ENCODE measurements at places on chromosomes 6 and 20. TPM values are rescaled to one million over a fixed set of nuclear protein-coding genes. Genes with fewer than 3 reads are reported as not detected.

LTB gene
- 270 TPM for total RNA-seq

DNA sequence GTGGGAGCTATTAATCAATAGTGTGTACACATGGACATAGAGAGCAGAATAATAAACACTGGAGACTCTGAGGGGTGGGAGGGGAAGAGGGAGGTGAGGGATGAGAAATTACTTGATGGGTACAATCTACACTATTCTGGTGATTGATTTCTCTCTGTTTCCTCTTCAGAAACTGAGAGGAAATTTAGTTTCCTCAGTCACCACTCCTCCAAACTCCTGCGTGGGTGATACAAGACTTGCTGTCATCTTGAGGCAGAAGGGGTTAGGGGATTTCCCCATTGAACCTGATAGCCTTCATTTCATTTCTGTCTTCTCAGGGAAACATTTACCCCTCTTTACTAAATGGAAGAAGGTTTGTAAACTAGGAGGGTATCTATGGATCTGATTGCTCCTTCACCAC, 84.3 kb upstream of the ESR1 start:
- H3K27me3 ChIP-seq = peaks cover 2% of the 10 kb centered on the region
- H3K36me3 ChIP-seq = peaks cover 16% of the 10 kb centered on the region

DNA sequence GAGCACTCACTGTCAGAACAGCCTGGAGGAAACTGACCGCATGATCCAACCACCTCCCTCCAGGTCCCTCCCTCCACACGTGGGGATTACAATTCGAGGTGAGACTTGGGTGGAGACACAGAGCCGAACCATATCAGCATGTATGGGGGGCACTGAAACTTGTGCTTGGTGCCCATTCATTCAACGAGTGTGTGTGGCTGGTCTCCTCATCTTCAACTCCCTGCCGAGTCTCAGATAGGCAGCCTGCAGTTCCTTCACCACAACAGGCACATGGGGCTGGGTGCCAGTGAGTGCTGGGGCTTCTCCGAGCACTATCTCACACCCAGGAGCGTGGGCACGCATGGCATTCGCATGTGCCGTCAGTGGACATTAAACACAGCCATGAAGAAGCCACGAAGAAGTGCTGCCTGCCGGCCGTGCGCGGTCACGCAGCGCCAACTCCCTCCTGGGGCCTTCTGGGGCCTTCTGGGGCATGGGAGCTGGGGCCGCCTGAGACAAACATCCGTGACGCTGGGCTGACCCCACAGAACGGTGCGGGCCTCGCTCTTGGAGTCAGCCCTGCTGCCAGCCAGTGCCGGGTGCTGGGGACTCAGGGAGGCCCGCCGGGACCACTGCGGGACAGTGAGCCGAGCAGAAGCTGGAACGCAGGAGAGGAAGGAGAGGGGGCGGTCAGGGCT, 714 bp upstream of the RTEL1 start:
- peak overlapping the region; percentile 94 for H3K4me3 ChIP-seq
- peak overlapping the region; percentile 95 for H3K27ac ChIP-seq
- peaks cover 9% of the 10 kb centered on the region for H3K36me3 ChIP-seq
- peaks cover 7% of the 10 kb centered on the region for H3K27me3 ChIP-seq

PTGIS gene
- 40.6 TPM for total RNA-seq

DNA sequence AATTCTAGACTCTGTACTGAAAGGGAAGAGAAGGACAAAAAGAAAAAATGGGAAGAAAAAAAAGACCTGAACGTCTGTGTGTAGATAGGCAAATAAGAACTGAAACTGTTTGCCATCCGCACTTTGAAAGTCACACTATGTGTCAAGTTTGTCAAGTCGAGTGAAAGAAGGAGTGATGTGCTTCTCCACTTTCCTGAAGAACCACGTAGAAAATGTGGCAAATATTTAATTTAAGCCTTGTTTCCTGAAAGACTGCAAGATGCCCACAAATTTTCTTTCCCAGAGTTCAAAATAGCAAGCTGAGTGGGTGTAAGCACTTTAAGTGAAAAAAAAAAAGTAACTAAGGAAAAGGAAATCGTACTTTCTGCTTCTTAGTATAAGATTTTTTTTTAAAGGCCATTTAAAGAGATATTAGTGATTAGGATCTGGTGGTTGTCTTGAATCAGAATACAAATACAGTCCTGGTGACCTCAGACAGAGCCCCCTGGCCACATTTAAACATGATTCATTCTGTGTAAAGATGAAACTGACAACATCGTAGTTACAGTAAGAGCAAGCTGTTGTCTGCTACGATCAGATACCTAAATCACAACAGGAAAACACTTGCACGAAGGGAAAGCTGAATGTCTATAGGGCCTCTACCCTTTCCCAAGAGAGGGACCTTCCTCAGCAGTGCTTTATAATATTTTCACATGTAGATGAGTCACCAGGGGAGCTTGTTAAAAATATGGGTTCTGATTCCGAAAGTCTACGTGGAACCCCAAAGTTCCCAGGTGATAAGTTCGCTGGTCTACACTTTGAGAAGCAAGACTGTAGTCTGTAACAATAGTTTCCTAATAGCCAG, 102.3 kb downstream of the HIVEP2 start:
- peak overlapping the region; percentile 91 for H3K27ac ChIP-seq
- H3K4me1 ChIP-seq = peaks cover 90% of the 10 kb centered on the region
- DNase-seq = peak; percentile 41
- no peaks in the 10 kb centered on the region for H3K27me3 ChIP-seq

HEY2 gene
- not detected for total RNA-seq

- H3K4me1 ChIP-seq = peaks cover 76% of the 10 kb centered on the region
- H3K36me3 ChIP-seq = peaks cover 42% of the 10 kb centered on the region
- DNase-seq = no peak
Observed at GRCh38 chr20:48750941-48751635, 76.7 kb downstream of the PREX1 start.

ZBTB24 gene
- total RNA-seq = 20.8 TPM

ENPP5 gene
- total RNA-seq = not detected

DNA sequence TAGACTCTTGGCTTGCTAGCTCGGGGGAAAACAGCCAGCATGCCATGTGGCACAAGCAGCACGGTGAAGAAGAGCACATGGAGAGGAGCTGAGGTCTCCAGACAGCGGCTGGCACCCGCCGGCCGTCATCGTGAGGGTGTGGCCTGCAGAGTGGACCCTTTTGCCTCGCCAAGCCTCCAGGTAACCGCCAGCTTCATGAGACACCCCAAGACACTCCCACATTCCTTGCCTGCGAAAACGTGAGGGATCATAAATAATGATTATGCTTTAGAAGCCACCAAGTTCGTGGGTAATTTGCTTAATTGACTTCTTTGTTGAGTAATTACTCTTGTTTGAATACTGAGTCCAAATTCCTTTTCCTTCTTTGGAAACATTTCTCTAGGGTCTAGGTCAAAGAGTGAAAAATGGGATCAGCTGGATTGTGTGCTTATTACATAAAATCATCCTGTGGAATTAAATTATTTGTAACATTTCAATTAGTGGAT, 23.2 kb downstream of the FAM50B start:
- H3K27ac ChIP-seq = no peak overlapping the region
- no peaks in the 10 kb centered on the region for H3K36me3 ChIP-seq
- H3K27me3 ChIP-seq = peaks cover 17% of the 10 kb centered on the region

GRCh38 chr6:109229536-109229935, 134.2 kb downstream of the CEP57L1 start:
- H3K4me3 ChIP-seq = no peak overlapping the region
- H3K27me3 ChIP-seq = no peaks in the 10 kb centered on the region
- DNase-seq = no peak

MATN4 gene
- total RNA-seq = 2.1 TPM

DNA sequence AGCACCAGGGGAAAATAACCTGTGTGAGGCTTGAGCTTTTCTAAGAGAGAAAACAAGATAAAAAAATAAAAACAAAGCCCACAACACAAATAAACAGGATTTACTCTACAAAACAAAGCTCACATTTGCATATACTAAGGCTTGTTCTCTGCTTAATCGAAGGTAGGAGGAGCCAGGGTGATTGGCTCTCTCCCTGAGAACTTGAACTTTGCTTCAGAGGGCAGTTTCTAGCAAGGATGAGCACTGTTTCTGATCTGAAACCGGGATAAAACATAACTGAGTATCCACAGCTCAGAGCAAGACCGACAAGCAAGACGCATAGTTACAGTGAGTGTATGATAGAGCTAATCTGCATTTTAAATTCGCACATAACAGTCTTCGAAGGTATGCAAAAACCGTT, 200.6 kb downstream of the PRKN start:
- no peaks in the 10 kb centered on the region for H3K27me3 ChIP-seq
- no peak overlapping the region for H3K27ac ChIP-seq
- no peak for DNase-seq
- H3K4me3 ChIP-seq = no peak overlapping the region

DNA sequence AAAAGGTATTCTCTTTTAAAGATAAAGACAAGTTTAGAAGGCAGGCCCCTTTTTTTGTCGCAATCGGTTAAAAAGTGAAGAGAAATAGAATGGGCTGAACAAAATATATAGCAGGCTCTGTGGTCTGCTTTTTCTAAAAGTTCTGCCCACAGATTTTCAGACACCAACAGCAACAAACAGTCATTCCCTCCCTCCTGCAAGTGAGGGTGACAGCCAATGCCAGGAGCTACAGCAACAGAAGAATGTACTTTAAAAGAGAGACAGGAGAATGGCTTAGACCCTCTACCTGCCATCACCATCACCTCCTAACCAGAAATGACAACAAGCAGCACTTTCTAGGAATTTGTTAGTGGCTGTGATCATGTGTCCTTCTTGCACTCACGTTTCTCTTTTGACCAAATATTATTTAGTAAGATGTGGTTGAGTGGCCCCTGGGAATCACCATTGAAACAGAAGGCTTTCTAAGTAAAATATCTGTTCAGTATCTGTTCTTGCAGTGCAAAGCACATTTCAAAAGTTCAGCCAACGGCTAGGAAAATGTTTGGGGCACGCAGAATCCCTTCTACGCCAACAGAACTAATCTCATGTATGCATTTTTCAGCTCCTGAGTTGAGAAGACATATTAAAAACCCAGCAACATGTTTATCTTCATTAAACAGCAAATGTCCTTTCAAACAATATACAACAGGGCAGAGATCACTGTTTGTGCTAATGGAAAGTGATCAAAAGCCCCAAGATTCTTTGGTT, 248.5 kb downstream of the ATXN1 start:
- no peaks in the 10 kb centered on the region for H3K27me3 ChIP-seq
- peak overlapping the region; percentile 21 for H3K4me3 ChIP-seq
- DNase-seq = no peak
- peaks cover 43% of the 10 kb centered on the region for H3K36me3 ChIP-seq

GRCh38 chr6:113779656-113780055, 77.5 kb upstream of the MARCKS start:
- no peaks in the 10 kb centered on the region for H3K4me1 ChIP-seq
- no peak overlapping the region for H3K4me3 ChIP-seq
- no peaks in the 10 kb centered on the region for H3K36me3 ChIP-seq
- H3K27ac ChIP-seq = no peak overlapping the region
- DNase-seq = no peak

GRCh38 chr6:125164696-125165095, 11.1 kb downstream of the TPD52L1 start:
- no peaks in the 10 kb centered on the region for H3K4me1 ChIP-seq
- no peaks in the 10 kb centered on the region for H3K36me3 ChIP-seq
- H3K27ac ChIP-seq = no peak overlapping the region
- no peak overlapping the region for H3K4me3 ChIP-seq
- peaks cover 8% of the 10 kb centered on the region for H3K27me3 ChIP-seq
- no peak for DNase-seq

LINC00237 gene
- total RNA-seq = not detected

FAM83B gene
- not detected for total RNA-seq

PROKR2 gene
- not detected for total RNA-seq

MCCD1 gene
- not detected for total RNA-seq

DNA sequence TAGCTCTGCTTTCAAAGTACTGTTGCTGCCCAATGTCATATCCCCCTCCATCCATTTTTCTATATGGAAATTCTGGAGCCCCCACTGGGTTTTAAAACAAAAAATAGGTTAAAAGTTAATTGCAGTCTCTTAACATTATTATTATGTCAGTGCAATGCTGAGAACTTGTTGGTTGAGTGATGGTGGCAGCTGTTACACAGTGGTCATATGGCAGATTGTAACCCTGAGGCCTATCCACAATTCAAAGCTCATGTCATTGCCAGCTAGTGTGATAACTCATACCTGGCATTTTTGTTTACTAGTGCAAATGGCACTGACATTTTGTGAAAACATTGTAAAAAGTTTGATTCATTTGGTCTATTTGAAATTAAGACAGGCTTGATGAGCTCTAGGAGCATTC, 305.7 kb upstream of the FLRT3 start:
- no peaks in the 10 kb centered on the region for H3K36me3 ChIP-seq
- no peaks in the 10 kb centered on the region for H3K27me3 ChIP-seq
- no peaks in the 10 kb centered on the region for H3K4me1 ChIP-seq
- no peak overlapping the region for H3K4me3 ChIP-seq

GRCh38 chr6:137676888-137677287, 182.7 kb upstream of the OLIG3 start:
- peaks cover 63% of the 10 kb centered on the region for H3K4me1 ChIP-seq
- H3K27me3 ChIP-seq = peaks cover 3% of the 10 kb centered on the region
- H3K27ac ChIP-seq = peak overlapping the region; percentile 88
- peak overlapping the region; percentile 20 for H3K4me3 ChIP-seq

TP53TG5 gene
- total RNA-seq = 0.07 TPM

- H3K36me3 ChIP-seq = peaks cover 42% of the 10 kb centered on the region
- peaks cover 77% of the 10 kb centered on the region for H3K4me1 ChIP-seq
- no peak for DNase-seq
- peak overlapping the region; percentile 64 for H3K27ac ChIP-seq
- H3K27me3 ChIP-seq = no peaks in the 10 kb centered on the region
Observed at GRCh38 chr6:111777357-111777756, 95.9 kb downstream of the FYN start.

DNA sequence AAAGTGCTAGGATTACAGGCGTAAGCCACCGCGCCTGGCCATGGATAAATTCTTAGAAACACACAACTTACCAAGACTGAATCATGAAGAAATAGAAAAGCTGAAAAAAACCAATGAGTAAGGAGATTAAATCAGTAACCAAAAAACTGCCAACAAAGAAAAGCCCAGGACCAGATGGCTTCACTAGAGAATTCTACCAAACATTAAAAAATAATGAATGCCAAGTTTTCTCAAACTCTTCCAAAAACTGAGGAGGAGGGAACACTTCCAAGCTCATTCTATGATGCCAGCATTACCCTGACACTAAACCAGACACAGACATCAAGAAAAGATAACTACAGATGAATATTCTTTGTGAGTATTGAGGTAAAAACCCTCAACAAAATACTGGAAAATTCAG, 44.3 kb downstream of the USP49 start:
- H3K27ac ChIP-seq = no peak overlapping the region
- H3K4me3 ChIP-seq = no peak overlapping the region
- H3K4me1 ChIP-seq = peaks cover 11% of the 10 kb centered on the region
- no peaks in the 10 kb centered on the region for H3K27me3 ChIP-seq
- peaks cover 5% of the 10 kb centered on the region for H3K36me3 ChIP-seq

GRCh38 chr6:89122625-89123024, 4.8 kb upstream of the SRSF12 start:
- DNase-seq = no peak
- no peak overlapping the region for H3K27ac ChIP-seq
- no peak overlapping the region for H3K4me3 ChIP-seq
- peaks cover 1% of the 10 kb centered on the region for H3K36me3 ChIP-seq

- H3K4me1 ChIP-seq = peaks cover 87% of the 10 kb centered on the region
- H3K27me3 ChIP-seq = no peaks in the 10 kb centered on the region
- peak overlapping the region; percentile 78 for H3K27ac ChIP-seq
- H3K36me3 ChIP-seq = peaks cover 13% of the 10 kb centered on the region
- DNase-seq = no peak
Observed at GRCh38 chr6:511488-512137, 120.1 kb downstream of the IRF4 start.
